ENCODE measurements at places on chromosomes 16 and 17. TPM values are rescaled to one million over a fixed set of nuclear protein-coding genes. Genes with fewer than 3 reads are reported as not detected.

Gene PKD1
- 87.6 TPM for total RNA-seq

DNA sequence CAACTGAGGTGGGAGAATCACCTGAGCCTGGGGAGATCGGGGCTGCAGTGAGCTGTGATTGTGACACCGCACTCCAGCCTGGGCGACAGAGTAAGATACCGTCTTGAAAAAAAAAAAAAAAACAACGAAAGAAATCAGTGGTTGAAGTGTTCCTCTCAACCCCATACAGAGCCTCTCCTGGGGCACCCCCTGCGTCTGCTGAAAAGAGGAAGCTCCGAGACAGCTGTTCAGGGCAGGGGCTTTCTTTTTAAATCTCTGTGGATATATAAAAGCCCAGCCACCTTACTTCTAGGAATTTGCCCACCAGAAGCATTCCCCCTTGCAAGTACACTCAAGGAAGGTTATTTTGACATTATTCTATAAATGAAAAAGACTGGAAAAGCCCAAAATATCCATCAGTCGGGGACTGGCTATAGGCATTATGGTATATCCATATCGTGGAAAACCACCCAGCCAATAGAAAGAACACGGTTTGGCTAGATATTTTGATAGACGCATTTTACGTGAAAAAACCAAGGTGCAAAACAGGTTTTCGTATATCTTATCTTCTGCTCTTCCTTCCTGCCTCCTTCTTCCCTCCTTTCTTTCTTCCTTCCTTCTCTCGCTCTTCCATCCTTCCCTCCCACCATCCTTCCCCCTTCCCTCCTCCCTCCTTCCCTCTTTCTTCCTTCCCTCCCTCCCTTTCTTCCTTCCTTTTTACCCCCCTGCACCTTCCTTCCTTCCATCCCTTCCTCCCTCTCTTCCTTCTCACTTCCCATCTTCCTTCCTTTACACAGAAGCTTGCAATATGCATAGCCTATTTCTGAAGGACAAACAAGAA lies 9.2 kb upstream of the CCL22 start:
- DNase-seq = no peak

- no peak for DNase-seq
These were observed 260.1 kb downstream of the PARN start for GRCh38 chr16:14369734-14370598.

Gene C16orf86
- total RNA-seq = 2.1 TPM

GRCh38 chr16:46582313-46582712 lies 38.9 kb downstream of the SHCBP1 start:
- DNase-seq = no peak

- no peak for DNase-seq
These were observed 219.5 kb downstream of the NTN1 start for GRCh38 chr17:9240659-9241370.

DNA sequence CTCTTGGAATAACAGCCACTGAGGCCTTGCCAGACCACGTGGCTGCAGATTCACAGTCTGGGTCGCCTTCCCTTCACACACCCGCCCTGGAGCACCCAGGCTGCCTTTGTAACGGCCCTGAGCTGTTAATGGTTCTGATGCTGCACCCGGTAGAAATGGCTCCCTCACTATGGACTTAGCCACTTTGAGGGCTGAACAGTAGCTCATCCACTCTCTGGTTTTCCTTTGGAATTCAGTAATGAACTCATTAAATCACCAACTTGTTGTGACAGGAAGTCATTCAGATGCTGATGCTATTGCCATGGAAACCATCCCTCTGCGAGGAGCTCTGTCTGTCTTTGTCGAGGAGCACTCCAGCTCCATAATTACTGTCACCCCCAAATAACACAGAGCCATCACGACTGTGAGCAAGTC lies 59.2 kb downstream of the CDK5R1 start:
- no peak for DNase-seq

DNA sequence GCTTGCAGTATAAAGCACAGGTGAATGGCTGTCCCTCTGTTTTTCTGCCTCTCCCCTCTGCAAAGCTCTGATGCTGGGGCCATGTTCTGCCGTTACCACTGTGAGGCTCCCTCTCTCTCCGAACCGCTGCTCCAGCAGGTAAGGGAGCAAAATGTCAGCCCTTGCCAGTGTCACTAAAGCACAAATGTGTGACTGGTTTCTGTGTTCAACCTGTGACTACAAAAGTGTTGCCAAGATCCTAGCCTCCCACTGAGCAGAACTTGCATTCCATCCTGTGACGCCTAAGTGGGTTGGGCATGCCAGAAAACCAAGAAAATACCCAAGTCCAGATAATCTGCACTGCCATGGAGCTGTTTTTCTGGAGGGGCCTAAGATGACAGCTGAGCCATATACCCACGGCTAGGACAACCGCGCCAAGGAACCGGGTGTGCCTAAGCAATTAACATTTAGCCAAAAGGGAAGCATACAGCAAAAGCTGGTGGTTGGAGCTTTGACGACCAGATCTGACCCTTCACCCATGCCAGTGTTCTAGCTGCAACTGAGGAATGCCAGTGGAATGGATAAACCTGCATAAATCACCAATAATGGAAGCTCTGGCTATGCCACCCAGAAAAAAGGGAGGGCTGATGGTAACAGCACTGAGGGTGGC lies 35.0 kb downstream of the PSME3IP1 start:
- DNase-seq = no peak

Gene GNG13
- total RNA-seq = not detected

GRCh38 chr16:3580251-3580651 lies 3.0 kb upstream of the NLRC3 start:
- no peak for DNase-seq

DNA sequence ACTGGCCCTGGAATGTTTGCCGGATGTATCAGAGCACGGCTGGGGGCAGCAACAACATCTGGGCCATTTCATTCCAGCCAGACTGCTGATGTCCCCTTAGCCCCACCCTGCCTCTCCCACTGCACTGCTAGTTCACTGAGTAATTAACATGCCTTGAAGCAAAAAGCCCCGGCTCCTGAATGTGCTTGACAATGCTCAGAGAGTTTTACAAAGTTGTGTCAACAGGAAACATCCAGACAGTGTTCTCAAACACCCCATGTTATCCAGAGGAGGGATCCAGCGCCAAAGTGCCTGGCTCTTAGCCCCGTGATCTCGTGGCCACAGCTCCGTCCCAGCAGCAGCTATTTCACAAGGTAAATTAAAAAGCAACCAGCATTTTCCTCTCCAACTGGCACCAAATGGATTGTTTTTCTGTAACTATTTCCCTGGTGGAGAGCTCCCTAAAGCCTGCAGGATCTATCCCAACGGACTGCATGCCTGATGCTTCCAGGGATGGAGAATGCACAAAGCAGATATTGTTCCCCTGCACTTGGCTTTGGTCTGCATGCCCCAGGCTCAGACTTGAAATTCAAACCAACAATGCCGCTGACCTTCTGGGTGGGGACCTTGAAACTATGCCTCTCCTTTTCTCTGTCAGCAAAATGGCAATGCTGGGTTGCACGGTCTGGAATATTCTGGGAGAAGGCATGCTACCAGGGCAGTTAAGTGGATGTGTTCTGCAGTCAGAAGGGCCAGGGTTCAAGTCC lies 115.6 kb upstream of the CDH5 start:
- DNase-seq = no peak

- no peak for DNase-seq
These were observed 1.9 kb downstream of the MSI2 start for GRCh38 chr17:57257895-57258851.

DNA sequence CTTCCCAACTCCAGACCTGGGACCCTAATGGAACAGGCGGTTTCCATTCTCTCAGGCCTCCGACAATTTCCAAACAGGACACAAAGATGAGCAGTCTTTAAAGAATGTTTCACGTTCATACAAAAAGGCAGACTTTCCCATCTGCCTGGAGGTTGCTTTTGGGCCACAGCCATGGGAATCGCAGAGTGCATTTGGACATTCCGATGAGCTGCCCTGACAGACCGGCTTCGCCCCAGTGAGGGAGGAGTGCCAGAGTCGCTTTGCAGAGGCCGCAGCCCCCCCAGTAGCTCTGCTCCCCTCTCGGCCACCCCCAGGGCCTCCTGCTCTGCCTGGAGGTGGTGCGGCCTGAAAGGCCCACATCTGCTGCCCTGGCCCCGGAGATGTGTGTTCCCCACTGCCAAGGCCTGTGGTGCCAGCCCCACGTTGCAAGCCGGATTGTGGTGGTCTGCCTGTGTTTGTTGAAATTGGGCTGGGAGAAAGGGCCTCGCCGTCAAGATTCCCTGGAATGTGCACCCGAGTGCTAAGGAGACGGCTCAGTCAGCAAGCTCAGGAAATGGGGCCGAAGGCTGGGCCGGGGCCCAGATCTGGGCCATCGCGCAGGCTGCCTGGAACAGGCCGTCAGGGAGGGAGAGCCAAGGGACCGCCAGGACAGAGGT lies 89.8 kb downstream of the C16orf95 start:
- DNase-seq = no peak

DNA sequence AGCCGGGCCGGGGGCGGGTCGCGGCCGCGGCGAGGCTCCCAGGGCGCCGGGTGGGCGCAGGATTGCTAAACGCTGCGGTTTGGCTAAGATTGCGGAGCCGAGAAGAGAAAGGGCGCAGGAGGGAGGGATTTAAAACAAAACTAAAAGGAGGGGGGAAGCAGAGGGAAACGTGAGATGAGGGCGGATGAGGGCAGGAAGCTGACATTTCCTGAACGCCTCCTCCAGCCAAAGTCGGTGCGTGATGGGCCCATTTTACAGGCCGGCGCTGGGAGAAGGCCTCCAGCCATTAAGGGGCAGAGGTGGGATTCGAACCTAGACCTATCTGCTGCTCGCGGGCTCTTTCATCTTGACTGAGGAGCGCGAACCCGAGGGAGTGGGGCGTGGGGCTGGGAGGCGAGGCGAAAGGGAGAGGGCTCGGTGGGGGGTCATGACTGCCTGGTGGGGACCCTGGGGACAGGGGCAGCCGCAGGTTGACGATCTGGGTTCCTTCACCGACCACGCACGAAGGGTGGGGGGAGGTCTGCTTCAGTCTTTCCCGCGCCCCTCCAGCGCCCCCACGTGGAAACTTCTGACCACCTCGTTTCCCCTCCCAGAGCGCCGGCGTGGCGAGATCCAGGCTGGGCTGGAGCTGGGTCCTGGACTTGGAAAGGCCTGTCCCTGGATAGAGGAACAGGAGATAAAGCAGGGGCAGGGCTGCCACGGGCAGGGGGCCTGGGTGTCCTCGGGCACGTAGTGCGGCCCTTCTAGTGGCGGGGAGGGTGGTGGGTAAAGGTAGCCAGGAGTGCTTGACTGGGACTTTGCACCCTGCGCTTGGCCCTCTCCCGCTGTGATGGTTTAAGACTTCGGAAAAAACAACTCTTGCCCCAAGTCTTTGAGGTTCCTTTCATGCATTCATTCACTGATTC lies 3.8 kb upstream of the TAC4 start:
- DNase-seq = peak; percentile 80

DNA sequence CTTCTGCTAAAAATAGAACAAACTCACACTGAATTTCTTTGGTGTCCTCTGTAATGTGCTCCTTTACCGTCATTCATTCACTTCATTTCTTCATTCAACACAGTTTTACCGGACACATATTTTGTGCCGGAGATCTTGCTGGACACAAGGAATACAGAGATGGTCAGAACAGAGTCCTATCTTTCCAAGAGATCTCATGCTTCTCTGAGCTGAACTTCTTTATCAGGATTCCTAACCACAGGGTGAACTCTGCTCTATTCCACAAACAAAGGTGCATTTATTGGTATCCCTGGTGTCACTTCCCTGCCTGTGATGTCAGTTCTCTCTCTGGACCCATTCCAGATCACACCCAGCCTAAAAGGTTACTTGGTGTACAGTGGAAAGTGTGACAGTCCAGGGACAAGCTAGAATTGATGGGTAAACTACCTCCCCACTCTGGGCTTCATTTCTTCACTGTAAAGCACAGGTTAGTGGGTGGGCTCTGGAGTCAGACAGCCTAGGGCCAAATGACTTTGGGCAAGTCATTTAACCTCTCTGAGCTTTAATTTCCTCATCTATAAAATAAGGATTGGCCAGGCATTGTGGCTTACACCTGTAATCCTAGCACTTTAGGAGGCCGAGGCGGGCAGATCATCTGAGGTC lies 4.2 kb downstream of the IFI35 start:
- DNase-seq = no peak

Gene CMTM4
- 2.4 TPM for total RNA-seq

Data from activated naive CD4-positive, alpha-beta T cell treated with anti-CD3 and anti-CD28 coated beads, Interleukin-2, amount 50 U/mL, for 72 hours (primary cell).